Activated naive CD4-positive, alpha-beta T cell treated with Interleukin-2 at 50 U/mL for 16 hours (primary cell): ENCODE measurements at places on chromosomes 3 and 15.

- no peak for DNase-seq
Measured at GRCh38 chr15:50110285-50110684, 8.7 kb downstream of the ATP8B4 start.

DNA sequence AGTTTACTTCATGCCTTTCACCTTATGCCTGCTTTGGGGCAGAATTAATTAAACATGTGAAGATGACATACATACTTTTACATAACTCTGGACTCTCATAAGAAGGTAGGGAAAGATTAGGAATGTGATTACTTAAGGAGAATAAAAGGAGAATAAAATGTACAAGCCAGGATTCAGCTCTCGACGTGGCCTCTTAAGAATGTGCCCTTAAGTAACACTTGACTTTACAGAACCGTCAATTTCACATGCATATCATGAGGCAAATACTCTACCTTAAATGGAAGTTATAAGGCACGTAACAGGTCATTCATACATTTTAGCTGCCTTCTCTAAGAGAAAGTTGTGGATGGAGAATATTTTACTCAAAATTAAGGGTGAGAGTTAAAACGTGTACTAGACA, 263.7 kb upstream of the LMCD1 start:
- no peak for DNase-seq

DNA sequence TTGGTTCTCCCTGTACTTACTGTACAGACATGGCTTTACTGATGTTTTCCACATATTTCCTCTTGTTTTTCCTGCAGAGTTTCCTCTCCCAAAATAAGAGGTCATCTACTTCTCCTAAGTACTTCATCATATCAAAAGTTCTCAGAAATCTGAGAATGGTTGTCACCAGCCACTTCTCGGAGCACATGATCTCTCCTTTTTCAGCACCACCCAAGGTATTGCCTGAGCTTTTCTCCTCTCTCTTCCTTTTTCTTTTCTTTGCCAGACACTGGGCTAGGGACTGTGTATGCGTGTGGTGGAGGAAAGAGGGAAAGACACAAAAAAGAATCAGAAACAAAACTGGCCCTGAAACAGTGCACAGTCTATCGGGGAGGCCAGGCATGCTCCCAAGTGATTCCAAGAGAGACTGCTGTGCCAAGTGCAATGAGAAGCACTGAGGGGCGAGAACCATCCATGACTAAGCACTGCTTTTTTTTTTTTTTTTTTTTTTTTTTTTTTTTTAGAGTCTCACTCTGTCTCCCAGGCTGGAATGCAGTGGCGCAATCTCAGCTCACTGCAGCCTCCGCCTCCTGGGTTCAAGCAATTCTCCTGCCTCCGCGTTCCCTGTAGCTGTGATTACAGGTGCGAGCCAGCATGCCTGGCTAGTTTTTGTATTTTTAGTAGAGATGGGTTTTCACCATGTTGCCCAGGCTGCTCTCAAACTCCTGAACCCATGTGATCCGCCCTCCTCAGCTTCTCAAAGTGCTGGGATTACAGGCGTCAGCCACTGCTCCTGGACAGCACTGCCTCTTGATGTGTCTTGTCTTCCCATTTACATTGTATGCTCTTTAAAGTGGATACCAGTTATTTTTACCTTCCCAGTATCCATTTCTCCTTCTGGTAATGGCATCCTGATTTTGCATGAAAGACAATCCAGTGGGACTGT, 194.0 kb upstream of the FEZF2 start:
- DNase-seq = no peak

GRCh38 chr3:10268930-10269329, 20.7 kb downstream of the TATDN2 start:
- DNase-seq = no peak

- no peak for DNase-seq
Measured at GRCh38 chr3:137347132-137347531, 389.3 kb downstream of the IL20RB start.

DNA sequence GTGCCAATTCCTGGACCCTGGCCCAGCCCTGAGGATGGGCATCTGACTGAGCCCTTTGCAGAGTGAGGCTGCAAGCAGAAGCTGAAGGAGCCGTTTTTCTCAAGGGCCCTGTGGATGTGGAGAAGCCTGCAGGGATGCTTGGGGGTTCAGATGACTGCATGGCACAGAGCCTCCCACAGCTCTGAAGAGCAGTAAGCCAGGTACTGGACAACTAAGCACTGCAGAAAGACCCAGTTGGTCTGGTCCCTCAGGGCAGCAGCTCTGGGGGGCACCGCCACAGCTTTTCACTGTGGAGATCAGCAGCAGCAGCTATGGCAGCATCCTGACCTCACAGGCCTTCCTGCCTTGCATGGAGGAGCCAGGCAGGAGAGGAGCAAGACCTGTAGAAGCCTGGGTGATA, 67.6 kb downstream of the CRYGS start:
- no peak for DNase-seq

DNA sequence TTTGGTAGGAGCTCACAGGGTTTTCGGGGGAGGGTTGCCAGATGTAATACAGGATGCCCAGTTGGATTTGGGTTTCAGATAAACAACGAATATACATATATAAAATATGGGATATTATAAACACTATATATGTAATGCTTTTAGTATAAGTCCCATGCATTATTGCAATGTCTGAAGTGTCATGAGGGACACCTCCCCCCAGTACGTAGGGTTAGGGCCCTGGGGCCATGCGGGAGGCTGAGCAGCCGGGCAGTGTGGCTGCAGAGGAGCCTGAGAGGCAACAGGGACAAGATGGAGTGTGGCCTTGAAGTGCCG, 148.9 kb downstream of the SMAD6 start:
- DNase-seq = no peak

DNA sequence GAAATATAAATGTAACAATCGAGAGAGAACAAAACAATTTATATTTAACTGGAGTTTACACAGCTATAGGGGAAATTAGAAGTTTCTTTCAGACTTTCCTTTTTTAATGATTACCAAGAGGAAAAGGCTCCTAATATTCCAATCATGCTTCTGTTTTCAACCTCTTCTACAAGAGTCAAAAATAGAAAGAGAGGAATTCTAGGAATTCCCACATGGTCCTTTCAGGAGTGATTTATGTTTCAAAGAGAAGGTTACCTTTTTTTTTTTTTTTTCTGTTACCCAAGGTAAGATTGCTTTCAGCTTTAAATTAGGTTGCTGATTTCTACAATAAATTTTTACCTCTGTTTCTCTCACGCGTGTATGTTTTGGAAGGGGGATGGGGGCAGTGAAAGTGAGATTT, 355.3 kb upstream of the DCBLD2 start:
- DNase-seq = no peak

DNA sequence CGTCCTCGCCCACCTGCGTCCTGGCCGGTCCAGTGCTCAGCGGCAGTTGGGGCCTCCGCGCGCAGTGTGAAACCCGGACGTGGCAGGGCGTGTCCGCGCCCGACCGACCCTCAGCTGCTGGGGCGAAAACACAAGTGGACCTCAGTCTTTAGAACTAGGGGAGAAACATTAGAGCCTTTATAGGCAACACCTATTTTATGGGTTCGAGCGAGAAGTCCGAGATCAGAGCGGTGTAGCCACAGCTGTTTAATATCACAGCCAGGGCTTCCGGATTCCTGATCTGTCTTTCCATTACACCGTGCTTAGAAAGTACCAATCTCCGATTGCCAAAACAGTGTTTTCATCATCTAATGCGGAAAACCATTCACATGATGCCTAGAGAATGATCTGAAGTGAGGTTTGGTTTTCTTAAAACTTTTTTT, 506 bp downstream of the RAD51 start:
- no peak for DNase-seq

DNA sequence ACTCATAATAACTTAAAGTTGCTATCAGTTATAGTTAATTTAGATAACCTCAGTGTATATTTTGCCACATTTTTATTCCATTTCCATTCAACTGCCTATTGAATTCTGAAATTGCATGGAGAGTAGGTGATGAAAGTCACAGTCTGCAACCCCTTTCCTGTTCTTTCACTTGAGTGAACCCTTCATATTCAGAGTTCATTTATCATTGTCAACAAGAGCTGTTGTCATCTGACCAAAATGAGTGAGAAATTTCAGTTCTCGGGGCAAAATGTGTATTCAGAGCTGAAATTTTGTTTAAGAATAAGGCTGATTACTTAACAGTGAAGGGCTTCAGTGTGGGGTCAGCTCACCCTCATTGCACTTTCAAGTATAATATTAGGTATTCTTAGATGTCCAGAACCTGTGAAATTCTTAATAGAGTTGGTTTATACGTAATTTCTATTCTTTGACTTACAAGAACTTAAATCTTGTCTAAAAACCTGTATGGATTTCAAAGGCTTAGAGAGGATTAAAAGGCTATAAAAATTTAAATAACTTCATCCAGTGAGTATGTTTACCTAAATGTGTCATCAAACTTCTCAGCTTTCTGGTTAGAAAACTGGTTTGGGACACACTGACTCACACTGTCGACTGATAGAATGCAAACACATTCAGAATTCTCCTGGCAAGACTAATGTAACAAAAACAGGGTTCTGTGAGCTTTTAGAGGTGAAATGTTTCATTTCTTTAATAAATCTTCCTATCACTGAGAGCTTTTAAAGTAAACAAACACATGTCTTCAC, 92.2 kb downstream of the CMSS1 start:
- DNase-seq = no peak

DNA sequence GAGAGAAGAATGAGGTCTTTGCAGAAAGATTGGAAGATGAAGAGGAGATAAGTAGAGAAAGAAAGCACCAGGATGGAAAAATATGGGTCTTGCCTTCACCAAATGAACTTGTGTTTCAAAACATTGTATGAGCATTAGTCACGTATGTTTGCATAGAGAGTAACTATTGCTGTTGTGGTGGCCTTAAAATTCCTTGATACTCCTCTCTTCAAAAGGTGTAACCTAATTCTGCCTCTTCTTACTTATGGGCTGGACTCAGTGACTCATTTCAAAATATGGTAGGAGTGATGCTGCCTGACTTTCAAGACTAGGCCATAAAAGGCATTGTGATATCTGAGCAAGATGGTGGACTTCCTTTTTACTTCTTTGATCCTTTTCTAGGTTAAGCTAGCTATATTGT, 228.7 kb upstream of the ZNF385D start:
- DNase-seq = no peak

DNA sequence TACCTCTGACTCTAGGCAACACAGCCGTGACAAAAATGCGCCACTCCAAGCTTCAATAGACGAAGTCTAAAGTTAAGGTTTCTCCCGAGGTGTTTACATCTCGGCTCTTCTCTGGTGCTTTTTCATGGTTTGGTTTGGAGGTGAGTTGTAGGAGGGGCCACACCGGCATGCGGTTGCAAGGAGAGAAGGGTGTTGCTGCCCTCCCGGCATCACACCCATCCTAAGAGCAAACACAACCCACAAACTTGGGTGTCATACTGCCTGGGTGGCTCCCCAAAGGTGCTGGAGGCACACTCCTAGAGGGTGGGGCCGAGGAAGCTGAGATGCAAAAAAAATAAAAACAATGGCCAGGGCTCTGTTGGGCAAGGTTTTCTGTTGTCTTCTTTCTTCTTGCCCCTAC, 225.2 kb upstream of the ICE2 start:
- DNase-seq = peak; percentile 67

DNA sequence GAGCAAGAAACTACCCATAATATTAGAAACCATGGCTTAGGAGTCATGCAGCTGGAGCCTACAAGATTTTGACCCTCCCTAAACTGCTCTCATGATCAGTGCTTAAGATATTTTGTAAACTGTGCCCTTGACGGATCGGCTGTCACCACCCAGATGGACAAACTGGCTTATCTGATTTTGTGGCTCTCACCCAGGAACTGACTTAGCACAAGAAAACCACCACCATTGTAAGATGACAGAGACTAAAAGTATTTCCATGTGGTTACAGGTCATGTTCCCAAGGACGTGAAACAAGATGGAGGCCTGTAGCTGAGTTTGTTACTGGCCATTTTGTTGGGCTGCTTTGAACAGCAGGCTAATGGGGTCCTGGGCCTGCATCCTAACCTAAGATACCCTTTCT, 940.9 kb downstream of the OTOL1 start:
- DNase-seq = no peak

GRCh38 chr3:157700405-157700804, 197.2 kb upstream of the VEPH1 start:
- no peak for DNase-seq

- DNase-seq = no peak
Measured at GRCh38 chr3:123518892-123519485, 65.9 kb downstream of the HACD2 start.
